Endothelial cell of umbilical vein (primary cell): ENCODE measurements at places on chromosomes 4 and X.
A peak's percentile ranks its signal among the peaks of the same experiment; 100 is the strongest.

DNA sequence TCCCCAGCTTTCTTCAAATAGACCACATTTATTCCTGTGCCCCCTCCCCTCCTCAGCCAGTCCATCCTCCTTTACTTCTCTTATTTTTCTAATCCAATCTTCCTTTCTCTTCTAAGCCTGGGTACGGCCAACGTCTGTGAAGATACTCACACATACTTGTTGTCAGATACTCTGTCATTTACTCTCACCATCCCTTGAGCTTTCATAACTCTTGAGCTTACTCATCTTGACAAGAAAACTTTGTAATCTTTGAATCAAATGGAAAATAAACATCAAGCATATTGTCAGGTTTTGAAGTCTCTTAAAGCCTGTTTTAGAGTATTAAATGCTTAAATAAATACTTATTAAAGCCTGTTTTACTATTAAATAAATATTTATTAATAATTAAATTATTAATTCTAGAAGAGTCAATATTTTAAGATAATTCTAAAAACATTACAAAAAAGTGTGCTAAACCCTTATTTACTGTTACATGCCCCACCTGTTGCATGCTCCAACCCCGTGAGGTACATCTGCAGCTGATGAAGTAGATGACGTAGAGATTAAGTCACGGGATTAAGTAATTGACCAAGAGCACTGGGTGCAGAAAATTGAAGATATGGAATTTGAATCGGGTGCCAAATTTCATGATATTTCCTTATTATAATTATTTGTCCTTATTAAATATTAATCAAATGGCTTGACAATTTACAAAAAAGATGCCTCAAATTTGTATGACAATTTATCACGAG is 1.5 kb upstream of the TRIML2 start:
- no peaks in the 10 kb centered on the region for H3K36me3 ChIP-seq
- no peak overlapping the region for H3K4me3 ChIP-seq
- H3K27ac ChIP-seq, result no peak overlapping the region
- H3K4me1 ChIP-seq, result no peaks in the 10 kb centered on the region
- no peaks in the 10 kb centered on the region for H3K27me3 ChIP-seq

DNA sequence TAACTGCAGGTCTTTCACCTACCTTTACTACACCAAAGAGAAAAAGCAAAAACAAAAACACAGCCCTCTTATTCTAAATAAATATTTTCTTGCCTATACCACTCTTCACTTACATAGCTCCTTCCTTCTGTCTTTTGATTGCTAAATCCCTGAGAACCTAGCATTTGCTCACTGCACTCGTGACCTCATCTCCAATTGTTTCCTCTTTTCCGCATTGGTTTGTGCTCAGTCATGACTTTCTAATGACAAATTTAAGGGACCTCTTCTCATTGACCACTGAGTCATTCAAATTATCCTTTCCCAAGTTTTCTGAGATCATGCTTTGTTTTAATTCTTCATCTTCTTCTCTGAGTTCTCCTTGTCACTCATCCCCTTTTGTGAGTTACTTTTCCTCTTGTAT is 1697.1 kb downstream of the STIM2 start:
- H3K36me3 ChIP-seq, result no peaks in the 10 kb centered on the region
- DNase-seq, result peak; percentile 69

DNA sequence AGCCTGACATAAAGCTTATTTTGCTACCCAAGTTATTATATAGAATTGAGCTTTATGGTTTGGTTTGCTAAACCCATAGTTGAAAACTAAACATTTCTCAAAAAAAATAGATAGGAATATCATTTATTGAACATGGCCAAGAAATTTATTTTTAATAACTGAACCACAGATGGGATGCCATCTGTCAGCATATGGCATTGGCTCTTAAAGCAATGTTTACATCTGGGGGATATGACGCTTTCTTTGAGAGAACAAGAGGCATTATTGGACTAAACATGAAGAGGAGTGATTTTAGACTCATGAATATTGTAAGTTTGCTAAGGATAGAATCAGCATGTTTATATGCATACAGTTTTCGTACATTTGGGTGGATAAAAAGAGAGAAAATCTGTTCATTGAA is 132.6 kb upstream of the SLIT2 start:
- H3K27ac ChIP-seq, result no peak overlapping the region
- no peaks in the 10 kb centered on the region for H3K27me3 ChIP-seq
- H3K4me3 ChIP-seq, result no peak overlapping the region
- no peaks in the 10 kb centered on the region for H3K4me1 ChIP-seq

DNA sequence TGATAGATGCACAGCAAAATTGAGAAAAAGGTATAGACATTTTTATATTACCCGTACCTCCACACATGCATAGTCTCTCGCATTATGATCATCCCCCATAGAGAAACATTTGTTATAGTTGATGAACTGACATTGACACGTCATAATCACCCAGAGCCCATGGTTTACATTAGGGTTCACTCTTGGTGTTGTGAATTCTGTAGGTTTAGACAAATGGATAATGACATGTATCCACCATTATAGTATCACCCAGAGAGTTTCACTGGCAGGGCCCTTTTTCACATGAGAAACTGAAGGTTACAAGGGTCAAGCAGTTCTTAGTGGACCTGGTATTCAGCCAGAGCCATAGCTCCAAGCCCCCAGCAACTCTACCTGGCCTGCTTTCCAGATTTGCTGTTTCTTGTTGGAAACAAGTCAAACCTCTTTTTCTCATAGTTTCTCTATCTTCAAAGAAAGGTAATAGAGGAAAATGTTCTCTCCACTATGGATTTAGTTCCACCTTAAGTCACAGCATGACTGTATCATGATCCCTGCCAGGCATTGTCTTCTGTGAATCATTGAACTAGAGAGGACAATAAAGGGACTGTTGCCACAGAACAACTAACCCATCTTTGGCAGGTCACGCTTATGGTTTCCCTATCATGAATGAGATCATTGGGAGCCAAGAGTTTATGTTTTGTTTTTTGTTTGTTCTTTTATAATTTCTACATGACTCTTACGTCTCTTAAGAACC is 64.0 kb downstream of the HHIP start:
- peak; percentile 89 for DNase-seq
- no peak overlapping the region for H3K4me3 ChIP-seq
- peaks cover 72% of the 10 kb centered on the region for H3K36me3 ChIP-seq
- peaks cover 66% of the 10 kb centered on the region for H3K4me1 ChIP-seq
